ENCODE measurements at places on chromosomes 7 and 10. TPM values are rescaled to one million over a fixed set of nuclear protein-coding genes. Genes with fewer than 3 reads are reported as not detected.

- no peaks in the 10 kb centered on the region for H3K36me3 ChIP-seq
- H3K4me3 ChIP-seq: peak overlapping the region; percentile 64
- peaks cover 50% of the 10 kb centered on the region for H3K4me1 ChIP-seq
- H3K27me3 ChIP-seq: no peaks in the 10 kb centered on the region
- peak overlapping the region; percentile 97 for H3K27ac ChIP-seq
These were observed 5.5 kb downstream of the SKIDA1 start for GRCh38 chr10:21519941-21520436.

DNA sequence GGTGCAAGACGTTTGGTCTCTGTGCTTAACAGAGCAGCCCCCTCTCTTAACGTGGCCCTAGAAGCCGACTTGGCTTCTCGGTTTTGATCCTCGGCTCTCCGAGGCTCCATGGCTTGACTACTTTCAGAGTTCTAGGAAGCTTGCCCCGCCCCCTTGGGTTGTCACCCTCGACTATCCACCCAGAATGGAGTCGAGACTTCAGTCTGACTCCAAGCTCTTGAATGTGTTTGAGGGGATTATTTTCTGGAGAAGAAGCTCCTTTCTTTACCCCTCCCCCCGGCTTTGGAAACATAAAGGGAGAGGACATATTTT is 448 bp downstream of the SEC24C start:
- no peaks in the 10 kb centered on the region for H3K27me3 ChIP-seq
- peak overlapping the region; percentile 93 for H3K27ac ChIP-seq
- peak overlapping the region; percentile 91 for H3K4me3 ChIP-seq
- H3K36me3 ChIP-seq: peaks cover 23% of the 10 kb centered on the region
- DNase-seq: peak; percentile 75

- no peak overlapping the region for H3K4me3 ChIP-seq
- no peaks in the 10 kb centered on the region for H3K4me1 ChIP-seq
- H3K27me3 ChIP-seq: no peaks in the 10 kb centered on the region
These were observed 66.6 kb downstream of the MTPN start for GRCh38 chr7:135910393-135911036.

GRCh38 chr10:7792541-7792940 is 4.6 kb downstream of the ATP5F1C start:
- no peaks in the 10 kb centered on the region for H3K36me3 ChIP-seq
- no peak overlapping the region for H3K27ac ChIP-seq
- DNase-seq: no peak
- peaks cover 64% of the 10 kb centered on the region for H3K4me1 ChIP-seq
- H3K27me3 ChIP-seq: no peaks in the 10 kb centered on the region

DNA sequence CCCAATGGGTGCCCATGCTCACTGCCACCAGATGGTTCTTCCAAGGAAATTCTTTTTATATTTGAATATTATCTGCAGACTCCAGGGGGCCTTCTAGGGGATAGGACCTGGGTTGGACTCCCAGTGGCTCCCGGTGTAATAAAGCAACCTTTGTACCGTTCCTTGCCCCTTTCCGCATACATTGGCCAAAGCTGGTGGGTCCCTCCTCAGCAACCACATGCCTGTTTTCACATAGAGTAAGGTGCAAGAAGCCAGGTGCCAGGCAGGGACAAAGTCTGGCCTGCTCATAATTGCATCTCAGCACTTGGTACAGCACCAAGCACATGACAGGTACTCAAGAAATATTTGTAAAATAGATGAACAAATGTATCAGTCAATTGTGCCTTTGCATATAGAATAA is 46.4 kb upstream of the PPP1R3C start:
- no peaks in the 10 kb centered on the region for H3K36me3 ChIP-seq
- H3K4me1 ChIP-seq: no peaks in the 10 kb centered on the region
- no peaks in the 10 kb centered on the region for H3K27me3 ChIP-seq
- H3K4me3 ChIP-seq: no peak overlapping the region
- no peak for DNase-seq

GRCh38 chr10:103847909-103848468 is 7.4 kb downstream of the SH3PXD2A start:
- no peaks in the 10 kb centered on the region for H3K27me3 ChIP-seq
- peak; percentile 36 for DNase-seq
- H3K4me1 ChIP-seq: peaks cover 53% of the 10 kb centered on the region

DNA sequence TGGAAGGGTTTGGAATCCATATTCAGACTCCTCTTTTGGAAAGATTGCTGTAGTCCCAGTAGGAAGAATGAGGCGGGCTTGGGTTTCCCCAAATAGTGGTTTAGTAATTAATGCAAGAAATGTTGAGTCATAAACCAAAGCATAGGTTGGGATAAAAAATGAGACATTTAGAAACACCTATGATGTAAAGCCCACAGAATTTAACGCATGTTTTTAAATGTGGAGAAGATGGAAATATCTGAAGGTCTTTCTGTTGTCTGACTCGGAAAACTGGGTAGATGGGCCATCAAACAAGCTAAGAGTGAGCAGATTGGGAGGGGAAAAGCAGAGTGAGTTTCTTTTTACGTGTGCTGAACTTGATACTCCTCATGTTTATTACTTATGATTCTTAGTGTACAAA is 62.2 kb downstream of the LANCL2 start:
- no peaks in the 10 kb centered on the region for H3K4me1 ChIP-seq
- H3K4me3 ChIP-seq: no peak overlapping the region
- H3K27me3 ChIP-seq: no peaks in the 10 kb centered on the region
- no peak overlapping the region for H3K27ac ChIP-seq
- H3K36me3 ChIP-seq: no peaks in the 10 kb centered on the region
- no peak for DNase-seq

DNA sequence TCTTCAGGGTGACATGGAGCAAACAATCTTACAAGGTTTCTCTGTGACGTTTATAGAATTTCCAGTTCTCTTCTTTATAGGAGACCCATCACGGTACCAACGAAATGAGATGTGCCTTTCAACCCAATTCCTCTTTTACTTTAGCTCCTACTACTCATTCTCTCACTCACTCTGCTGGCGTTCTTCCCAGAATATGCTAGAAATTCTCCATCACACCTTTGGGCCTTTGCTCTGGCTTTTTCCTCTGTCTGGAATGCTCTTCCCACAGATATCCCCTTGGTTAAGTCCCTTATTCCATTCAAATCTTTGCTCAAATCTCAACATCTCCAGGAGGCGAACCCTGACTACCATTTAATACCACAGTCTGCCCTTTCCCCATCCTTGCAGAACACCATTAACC is 39.0 kb downstream of the SEMA3C start:
- H3K27me3 ChIP-seq: no peaks in the 10 kb centered on the region
- no peaks in the 10 kb centered on the region for H3K36me3 ChIP-seq
- DNase-seq: no peak
- no peak overlapping the region for H3K4me3 ChIP-seq
- peak overlapping the region; percentile 46 for H3K27ac ChIP-seq

- H3K27ac ChIP-seq: no peak overlapping the region
- no peaks in the 10 kb centered on the region for H3K27me3 ChIP-seq
- DNase-seq: no peak
- no peaks in the 10 kb centered on the region for H3K4me1 ChIP-seq
- H3K36me3 ChIP-seq: no peaks in the 10 kb centered on the region
- no peak overlapping the region for H3K4me3 ChIP-seq
These were observed 134.4 kb downstream of the SNX10 start for GRCh38 chr7:26426096-26426495.

DNA sequence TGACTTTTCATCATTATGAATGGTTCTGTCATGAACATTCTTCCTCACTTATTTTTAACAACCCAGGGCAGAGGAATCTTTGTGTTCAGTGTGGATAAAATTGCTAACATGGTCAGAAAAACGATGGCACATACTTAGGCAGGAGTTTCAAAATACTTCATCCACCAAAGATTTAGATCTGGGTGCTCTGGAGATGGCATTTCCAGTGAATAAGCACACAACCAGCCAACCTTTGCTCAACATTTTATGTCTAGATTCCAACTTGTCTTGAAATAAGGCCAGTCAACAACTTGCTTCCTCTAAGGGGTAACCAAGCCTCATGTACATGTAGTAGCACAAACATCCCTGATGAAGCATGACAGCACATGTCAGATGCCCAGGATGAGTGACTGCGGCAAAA is 33.4 kb upstream of the ADRB1 start:
- H3K4me3 ChIP-seq: no peak overlapping the region
- DNase-seq: no peak
- no peaks in the 10 kb centered on the region for H3K27me3 ChIP-seq
- no peak overlapping the region for H3K27ac ChIP-seq
- H3K4me1 ChIP-seq: no peaks in the 10 kb centered on the region

DNA sequence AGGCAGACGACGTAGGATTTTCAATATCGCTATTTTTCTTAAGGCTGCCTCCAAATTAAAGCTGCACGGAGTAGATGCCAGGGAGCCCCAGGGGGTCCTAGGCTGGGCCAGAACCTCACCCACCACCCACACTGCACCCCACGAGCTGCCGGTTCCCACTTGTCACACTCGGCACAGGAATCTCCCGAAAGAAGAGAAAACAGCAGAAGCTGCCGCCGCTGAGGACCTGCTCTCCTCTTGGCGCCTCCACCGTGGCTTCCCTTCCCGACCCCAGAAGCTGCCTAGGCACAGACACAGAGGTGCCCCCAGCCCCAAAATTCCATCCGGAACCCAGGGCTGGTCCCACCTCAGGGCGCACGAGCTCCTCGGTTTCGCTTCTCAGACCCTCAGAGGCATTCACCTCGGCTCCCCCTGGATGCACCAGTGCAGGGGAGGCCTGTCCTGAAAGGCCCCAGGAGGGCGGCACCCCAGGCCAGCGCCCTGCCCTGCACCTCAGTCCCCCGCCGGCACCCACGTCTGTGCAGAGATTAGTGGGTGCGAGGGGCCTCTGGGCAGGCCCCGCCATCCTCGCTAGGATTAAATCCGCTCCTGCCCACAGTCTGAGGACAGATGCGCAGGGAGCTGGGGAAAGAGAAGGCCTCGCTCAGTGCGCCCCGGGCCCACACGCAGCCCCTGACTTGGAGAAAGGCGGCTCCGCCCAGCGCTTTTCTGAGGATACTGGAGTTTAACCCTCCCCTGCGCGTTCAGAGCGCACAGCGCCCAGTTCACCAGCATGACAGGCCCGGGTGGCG is 99.2 kb downstream of the PTPRN2 start:
- H3K27ac ChIP-seq: no peak overlapping the region
- H3K4me1 ChIP-seq: no peaks in the 10 kb centered on the region
- H3K36me3 ChIP-seq: no peaks in the 10 kb centered on the region
- DNase-seq: no peak

GRCh38 chr7:56097700-56098099 is 4.9 kb upstream of the PHKG1 start:
- no peak overlapping the region for H3K4me3 ChIP-seq
- H3K36me3 ChIP-seq: peaks cover 42% of the 10 kb centered on the region
- no peak overlapping the region for H3K27ac ChIP-seq
- H3K4me1 ChIP-seq: peaks cover 8% of the 10 kb centered on the region
- DNase-seq: peak; percentile 79

GRCh38 chr7:79921976-79922375 is 212.7 kb upstream of the GNAI1 start:
- H3K36me3 ChIP-seq: no peaks in the 10 kb centered on the region
- no peaks in the 10 kb centered on the region for H3K4me1 ChIP-seq
- no peak for DNase-seq
- H3K27ac ChIP-seq: no peak overlapping the region
- H3K4me3 ChIP-seq: no peak overlapping the region
- no peaks in the 10 kb centered on the region for H3K27me3 ChIP-seq

- H3K36me3 ChIP-seq: no peaks in the 10 kb centered on the region
- no peak for DNase-seq
- H3K4me1 ChIP-seq: no peaks in the 10 kb centered on the region
- no peak overlapping the region for H3K27ac ChIP-seq
- no peak overlapping the region for H3K4me3 ChIP-seq
These were observed 133.2 kb downstream of the VPS50 start for GRCh38 chr7:93365341-93365740.

DNA sequence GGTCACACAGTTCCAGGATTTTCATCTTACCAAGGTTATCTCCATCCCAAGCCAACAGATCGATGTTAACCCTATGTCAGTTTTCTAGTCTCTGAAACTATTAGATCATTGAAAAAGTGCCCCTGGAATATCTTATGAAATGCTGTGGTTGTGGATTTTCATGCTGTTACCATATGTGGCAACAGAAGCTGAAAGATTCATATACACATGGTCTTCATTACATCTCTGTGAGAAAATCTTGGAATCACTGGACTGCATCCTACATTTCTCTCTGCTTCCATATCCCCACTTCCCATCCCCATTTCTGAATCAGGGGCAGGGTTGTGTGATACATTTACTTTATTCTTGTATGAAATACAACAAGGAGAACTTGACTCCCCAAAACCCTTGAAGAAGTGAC is 146.1 kb downstream of the SLC16A9 start:
- peaks cover 18% of the 10 kb centered on the region for H3K4me1 ChIP-seq
- H3K27me3 ChIP-seq: no peaks in the 10 kb centered on the region
- no peak overlapping the region for H3K4me3 ChIP-seq
- H3K36me3 ChIP-seq: no peaks in the 10 kb centered on the region

DNA sequence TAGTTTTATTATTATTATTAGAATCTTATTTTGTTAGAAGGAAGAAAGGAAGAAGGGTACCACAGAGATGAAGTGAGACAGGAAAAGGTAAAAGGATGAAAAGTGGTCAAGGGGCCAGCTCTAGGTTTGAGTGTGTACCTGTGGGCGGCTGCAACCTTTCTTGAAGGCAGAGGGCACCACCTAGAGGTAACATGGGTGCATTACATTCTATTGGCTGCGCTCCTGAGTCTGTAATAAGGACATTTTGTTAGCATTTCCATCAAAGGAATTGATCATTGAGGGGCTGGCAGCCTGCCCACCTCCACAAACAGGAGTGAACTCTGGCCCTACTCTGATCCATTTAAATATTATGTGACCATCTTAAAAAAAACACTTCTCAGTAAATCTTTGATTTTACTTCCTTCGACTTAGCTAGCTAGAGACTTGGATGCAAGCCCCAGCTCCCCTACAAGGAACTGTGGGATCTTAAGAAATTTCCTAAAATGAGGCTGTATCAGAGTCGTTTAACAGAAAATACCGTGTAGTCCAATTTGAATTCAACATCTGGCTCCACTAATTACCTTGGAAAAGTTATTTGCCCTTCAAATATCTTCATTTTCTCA is 610.4 kb downstream of the IPMK start:
- H3K36me3 ChIP-seq: no peaks in the 10 kb centered on the region
- no peak overlapping the region for H3K4me3 ChIP-seq
- no peaks in the 10 kb centered on the region for H3K27me3 ChIP-seq
- no peaks in the 10 kb centered on the region for H3K4me1 ChIP-seq

DNA sequence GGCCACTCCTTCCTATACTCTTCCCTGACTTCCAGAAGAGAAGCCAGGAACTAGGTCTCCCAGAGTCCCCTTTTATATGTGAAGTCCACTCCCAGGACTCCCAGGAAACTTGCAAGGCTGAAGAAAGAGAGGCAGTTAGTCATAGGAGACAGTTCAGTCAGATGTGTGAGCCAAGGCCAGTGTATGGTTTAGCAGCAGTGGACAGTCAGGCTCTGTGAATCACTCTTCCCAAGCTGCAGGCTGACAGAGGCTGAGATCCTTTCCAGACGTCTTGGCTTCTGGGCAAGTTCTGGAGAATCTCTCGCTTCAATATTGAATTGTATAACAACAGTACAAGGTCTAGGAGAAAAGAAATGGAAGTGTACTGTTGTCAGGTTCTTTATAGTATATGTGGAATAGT is 26.9 kb downstream of the BLVRA start:
- peaks cover 19% of the 10 kb centered on the region for H3K36me3 ChIP-seq
- H3K4me1 ChIP-seq: no peaks in the 10 kb centered on the region
- H3K27ac ChIP-seq: peak overlapping the region; percentile 67
- DNase-seq: peak; percentile 90
- no peak overlapping the region for H3K4me3 ChIP-seq

Gene MMD2
- total RNA-seq: not detected

Gene PLXNA4
- 4.4 TPM for total RNA-seq

Gene NKX6-2
- not detected for total RNA-seq

Gene ACSL5
- 7.1 TPM for total RNA-seq

All from sigmoid colon (tissue), 7 donors.